Aortic smooth muscle cell (primary cell): ENCODE measurements at places on chromosomes 1 and 21. TPM values are rescaled to one million over a fixed set of nuclear protein-coding genes. Genes with fewer than 3 reads are reported as not detected.

The MROH9 gene
- 0.06 and 0.13 TPM in 2 replicates for total RNA-seq

The YBEY gene
- 11.5 and 14.7 TPM in 2 replicates for total RNA-seq

The KIF26B gene
- under 0.01 and 0.19 TPM in 2 replicates for total RNA-seq

The TTC39A gene
- 3.3 and 4.7 TPM in 2 replicates for total RNA-seq

The KRTAP12-2 gene
- total RNA-seq = not detected in 2 replicates

The LCE3D gene
- total RNA-seq = not detected in 2 replicates

The PRR9 gene
- total RNA-seq = not detected in 2 replicates
